HAP-1 (cell line): ENCODE measurements at places on chromosomes 12 and 14.

DNA sequence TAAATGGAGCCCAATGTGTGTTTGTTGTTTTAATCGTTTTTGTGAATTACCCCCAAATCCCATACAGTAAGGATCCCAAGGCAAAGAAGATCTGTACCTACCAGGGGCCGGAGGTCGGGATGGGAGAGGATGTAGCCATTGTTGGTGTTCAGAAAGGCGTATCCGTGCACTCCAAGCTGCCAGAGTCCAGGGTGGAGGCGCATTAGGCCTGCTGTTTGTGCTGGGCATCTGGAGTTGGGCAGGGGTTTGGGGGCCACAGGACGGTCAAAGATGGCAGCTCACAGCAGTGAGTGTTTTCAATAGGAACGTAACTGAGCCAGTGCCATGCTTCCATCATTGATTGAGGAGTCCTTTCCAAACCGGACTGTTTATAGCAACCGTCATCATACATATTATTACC lies 40.2 kb downstream of the CACNA2D4 start:
- no peak for DNase-seq

DNA sequence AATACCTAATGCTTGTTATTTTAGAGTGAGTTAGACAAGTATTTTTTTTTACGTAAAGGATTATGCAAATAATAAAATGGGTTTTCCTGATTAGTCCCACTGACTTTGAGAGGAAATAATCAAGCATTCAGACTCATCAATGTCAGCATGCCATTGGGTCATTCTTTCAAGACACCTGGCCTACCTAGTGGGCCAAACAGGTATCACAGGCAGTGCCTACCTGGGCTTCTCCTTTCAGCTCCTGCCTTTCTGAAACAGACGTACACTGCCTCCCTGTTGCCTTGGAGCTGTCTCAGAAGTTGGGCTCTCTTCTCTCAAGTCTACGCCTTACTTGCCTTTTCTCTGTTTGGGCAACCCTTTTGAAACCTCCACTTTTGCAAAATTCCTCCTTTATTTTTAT lies 545.6 kb downstream of the SNAPC1 start:
- DNase-seq = no peak

DNA sequence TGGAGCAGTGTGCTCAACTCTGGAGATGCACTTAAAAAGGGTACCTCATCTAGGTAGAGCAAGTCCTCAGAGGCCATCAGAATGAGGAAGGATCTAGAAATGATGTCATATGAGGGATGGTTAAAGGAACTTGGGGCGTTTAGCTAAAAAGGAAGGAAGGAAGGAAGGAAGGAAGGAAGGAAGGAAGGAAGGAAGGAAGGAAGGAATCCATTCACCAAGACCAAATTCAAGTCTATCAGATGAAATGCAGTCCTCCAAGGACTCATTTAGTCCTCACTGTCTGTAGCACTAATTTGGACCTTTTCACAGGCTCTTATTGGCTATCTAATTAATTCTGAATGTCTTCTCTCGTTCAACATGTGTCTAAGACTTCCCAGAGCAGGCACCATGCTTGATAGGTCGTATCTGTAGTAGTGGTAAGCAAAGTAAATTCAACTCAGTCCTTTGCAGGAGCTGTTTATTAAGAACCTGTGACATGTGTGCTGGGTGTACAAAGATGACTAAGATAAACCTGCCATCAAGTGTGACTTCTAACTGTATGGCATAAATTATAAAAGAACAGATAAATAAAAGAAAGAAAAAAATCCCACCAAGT lies 63.5 kb downstream of the LLPH start:
- DNase-seq = no peak

- DNase-seq = no peak
These were observed 688 bp downstream of the ZNF26 start for GRCh38 chr12:132986885-132987225.

DNA sequence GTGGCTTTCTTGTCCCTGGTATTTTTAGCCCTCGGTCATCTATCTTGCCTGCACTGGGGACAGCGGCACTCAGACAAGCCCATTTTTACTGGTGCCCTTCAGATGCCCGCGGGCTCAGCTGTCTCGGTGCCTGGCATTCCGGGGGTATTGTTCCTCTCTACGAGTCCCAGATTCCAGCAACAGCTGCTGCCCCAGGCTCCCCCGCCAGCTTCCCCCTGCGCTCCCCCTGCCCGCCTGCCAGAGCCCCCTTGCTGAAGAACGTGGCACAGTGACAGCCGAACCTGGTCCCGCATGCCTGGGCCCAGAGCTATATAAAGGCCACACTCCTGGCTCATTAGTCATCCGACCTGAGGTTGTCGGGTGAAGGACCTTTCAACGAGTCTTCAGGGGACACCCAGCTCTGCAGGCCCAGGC lies 10.9 kb upstream of the MYL2 start:
- no peak for DNase-seq

GRCh38 chr12:117699118-117699517 lies 269.7 kb downstream of the KSR2 start:
- DNase-seq = no peak

DNA sequence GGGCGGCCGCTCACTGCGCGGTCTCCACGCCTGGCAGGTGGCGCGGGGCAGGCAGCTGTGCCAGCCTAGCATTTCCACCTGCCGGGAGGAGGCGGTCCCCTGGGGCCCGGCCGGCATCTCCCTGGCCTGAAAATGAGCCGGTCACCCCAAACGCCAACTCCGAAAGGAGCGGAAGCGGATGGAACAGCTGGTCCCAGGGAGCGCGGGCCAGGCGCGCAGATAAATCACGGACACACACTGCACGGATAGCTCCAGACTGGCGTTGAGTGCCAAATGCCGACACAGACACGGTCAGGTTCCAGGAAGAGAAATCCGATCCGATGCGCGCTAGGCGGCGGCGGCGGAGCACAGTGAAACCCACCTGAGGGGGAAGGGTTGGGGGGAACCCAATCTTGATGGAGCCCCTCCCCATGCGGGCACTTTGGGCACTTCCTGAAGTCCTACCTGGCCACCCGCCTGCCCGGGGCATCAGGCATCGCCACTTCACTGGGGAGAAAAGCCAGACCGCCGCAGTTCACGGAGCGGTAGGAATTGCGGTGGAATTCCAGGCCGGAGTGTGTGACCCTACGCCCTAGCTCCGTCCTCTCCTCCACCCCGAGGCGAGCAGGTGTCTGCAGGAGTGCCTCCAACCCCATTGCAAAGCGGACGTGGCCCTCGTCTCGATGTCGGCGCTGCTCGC lies 624 bp upstream of the PLEKHD1 start:
- no peak for DNase-seq

DNA sequence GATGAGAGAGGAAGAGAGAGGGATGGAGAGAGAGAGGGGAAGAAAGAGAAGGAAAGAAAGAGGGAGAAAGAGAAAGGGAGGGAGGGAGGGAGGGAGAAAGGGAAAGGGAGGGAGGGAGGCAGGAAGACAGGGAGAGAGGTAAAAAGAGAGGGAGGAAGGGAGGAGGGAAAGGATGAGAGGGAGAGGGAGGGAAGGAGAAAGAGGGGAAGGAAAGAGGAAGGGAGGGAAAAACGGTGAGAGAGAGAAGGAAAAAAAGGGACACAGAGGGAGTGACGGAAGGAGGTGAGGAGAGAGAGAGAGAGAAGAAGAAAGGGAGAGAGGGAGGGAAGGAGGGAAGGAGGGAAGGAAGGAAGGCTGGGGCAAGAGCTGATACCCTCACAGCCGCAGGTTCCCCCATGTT lies 56.8 kb downstream of the FOXN3 start:
- DNase-seq = no peak

DNA sequence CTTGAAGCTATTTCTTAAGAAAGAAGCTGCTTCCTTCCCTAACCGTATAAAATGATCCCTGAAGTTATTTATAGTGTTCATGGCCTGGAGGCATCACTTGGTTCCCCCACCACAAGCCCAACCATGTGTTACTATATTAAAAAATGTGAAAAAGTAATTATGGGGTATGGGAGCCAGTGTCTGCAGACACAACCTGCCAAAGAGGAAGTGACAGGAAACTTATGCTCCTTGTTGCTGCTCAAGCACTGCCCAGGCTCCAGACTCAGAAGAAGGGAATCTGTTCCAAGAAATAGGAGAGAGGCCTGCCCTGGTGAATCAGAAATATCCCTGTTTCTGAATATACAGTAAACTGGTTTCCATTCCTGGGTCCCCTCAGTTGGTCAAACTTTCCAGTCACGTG lies 217.2 kb upstream of the BMP4 start:
- no peak for DNase-seq

DNA sequence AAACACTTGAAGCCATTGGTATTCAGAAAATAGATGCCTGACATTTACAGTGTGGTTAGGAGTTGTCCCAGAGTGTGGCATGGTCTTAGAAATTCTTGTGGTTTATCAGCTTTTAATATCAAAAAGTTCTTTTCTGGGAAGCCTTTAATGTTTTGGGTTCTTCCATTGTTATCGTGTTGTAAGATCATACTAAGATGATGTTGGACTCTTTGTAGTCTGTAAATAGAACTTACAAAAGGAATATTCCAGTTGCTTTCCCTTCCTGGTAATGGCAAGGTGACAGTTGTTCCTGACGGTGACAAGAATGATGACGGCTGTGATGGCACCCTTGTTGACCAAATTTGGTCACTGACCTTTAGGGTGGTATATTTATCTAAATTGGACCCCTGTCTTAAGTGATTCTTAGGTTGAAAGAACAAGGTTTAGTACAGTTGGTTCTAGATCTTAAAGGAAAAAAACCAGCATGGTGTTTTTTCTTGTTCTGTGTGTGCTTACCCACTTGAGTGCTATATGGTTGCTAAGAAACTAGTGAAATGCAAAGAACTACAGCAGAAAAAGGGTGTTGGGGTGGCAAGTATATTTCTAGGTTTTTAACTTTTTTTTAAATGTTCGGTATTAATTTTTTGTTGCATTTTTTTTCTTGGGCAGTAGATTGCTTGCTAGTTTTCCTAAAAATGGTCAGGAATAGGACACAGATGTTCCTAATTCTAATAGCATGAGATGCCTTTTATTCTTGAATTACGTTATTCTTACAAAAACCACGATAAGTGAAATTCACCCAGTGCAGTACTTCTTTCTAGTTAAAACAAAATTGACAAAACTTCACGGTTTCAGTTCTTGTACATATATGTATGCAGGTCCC lies 2.1 kb downstream of the ATP2A2 start:
- peak; percentile 29 for DNase-seq

- peak; percentile 70 for DNase-seq
These were observed 22.6 kb upstream of the MAPKAPK5 start for GRCh38 chr12:111819191-111820158.

DNA sequence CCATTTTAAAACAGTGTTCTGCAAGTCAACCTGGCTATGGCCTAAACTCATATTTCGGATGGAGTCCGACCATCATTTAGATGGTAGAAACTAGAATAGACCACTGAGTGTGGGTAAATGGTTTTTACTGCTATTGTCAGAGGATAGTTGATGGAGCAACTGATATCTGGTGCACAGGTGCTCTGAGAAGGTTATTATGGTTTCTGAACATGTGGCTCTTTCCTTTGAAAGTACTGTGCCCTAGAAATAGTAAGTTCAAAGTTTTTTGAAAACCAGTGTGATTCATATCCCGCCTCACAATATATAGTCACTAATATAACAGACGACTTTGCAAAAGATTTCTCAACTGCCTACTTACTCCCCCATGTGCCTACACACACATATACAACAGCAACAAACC lies 64.4 kb upstream of the BTG1 start:
- no peak for DNase-seq

GRCh38 chr14:54362759-54363437 lies 33.9 kb upstream of the CDKN3 start:
- DNase-seq = no peak

DNA sequence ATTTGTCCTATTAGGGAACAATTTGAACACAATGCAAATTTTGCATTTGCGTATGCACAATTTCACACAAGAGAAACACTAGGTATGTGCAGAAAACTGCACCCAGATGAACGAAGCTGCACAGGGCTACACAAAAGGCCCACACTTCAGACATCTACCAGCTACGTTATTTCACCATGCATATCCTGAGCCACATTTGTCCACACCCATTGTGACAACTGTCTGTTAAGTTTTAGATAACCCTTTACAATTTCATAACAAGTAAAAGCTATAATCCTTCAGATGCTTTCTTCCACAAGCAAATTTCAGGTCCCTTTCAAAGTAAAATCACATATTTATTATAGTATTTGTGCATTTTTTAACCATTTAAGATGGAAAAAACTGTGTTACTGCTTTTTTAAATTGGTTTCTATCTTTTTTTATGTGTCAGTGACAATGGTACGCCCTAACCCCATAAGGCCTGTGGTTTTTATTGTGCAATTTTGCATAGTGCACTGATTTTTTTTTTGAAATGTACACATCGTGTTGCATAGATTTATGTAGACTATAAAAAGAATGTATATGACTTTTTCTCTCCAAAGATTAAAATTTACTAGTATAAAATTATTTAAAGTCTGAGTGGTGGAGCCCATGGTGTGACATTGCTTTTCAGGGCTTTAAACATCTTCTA lies 87.8 kb upstream of the BTG1 start:
- DNase-seq = no peak

GRCh38 chr14:102590667-102591099 lies 1.8 kb upstream of the RCOR1 start:
- DNase-seq = peak; percentile 61

DNA sequence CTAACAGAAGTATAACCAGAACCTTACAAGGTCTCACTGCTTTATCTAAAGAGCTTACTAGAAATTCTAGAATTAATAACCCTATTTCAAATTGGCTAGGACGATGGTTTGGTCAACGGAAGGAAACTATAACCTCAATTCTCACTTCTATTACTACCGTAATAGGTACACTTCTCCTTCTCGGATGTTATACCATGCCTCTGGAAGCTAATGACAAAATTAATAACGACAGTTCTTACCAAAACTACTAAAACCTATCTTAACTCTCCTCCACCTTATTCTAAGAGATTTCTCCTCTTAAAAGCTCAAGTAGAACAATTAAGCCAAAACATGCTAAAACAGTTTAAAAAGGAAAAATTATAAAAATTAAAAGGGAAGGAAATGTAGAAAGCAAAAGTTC lies 23.7 kb upstream of the UBC start:
- no peak for DNase-seq

GRCh38 chr14:94043111-94043755 lies 17.1 kb downstream of the OTUB2 start:
- no peak for DNase-seq

DNA sequence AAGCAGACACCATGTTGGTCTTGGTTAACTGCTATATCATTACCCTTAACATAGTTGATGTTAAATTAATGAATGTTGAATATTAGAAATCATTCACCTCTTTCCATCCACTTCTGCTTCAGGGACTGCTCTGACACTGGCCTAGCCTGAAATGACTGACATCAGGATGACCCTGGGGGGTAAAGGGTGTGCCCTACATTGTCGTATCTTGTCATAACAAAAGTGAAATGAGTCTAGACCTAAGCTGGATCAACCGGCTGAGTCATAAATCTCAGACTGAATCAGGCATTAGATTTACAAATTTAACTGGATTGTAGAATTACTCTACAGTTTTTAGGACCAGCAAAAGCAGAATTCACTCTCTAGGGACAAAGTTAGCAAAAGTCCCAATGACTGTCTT lies 35.3 kb downstream of the KICS2 start:
- no peak for DNase-seq

- DNase-seq = no peak
These were observed 5.7 kb upstream of the SLC35F4 start for GRCh38 chr14:57871459-57872080.
